Peyer's patch (tissue), 4 donors: ENCODE measurements at places on chromosomes 11 and 22. TPM values are rescaled to one million over a fixed set of nuclear protein-coding genes. Genes with fewer than 3 reads are reported as not detected.

OR8G1 gene
- not detected for total RNA-seq

LYVE1 gene
- 4.1 TPM for total RNA-seq

NPTXR gene
- total RNA-seq, result 2.8 TPM

DNA sequence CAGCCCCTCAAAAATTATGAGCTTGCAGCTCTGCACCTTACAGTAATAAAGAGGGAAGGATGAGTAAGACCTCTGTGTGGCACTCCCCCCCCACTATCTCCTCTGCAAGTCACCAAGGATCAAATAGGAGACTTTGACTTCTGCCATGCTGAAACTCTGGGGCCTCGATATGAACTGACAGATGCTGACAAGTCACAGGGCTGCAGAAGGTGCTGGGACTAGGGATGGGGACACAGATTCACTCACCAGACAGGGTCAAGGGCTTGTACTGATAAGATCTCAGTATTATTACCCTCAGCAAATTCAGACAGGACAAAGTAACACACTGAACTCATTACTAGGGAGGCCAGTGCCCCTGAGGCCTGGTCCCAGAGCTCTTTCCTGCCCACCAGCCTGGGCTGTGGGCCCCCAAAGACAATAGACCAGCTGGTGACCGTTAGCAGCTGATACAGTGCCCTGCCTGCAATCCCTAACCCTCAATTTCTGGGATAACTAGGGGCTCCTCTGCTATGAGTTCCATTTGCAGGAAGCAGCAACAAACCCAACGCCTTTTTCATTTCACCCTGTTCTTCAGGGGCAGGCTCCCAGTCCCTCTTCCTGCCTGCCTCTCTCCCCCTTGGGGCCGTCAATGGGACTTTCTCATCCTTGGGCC, 20.1 kb downstream of the TMPRSS13 start:
- H3K4me3 ChIP-seq, result no peak overlapping the region
- H3K27me3 ChIP-seq, result no peaks in the 10 kb centered on the region
- no peaks in the 10 kb centered on the region for H3K4me1 ChIP-seq
- no peaks in the 10 kb centered on the region for H3K36me3 ChIP-seq

GRCh38 chr22:39627208-39627607, 56.7 kb downstream of the CACNA1I start:
- H3K4me1 ChIP-seq, result no peaks in the 10 kb centered on the region
- H3K27ac ChIP-seq, result no peak overlapping the region
- no peaks in the 10 kb centered on the region for H3K36me3 ChIP-seq
- no peaks in the 10 kb centered on the region for H3K27me3 ChIP-seq
- no peak overlapping the region for H3K4me3 ChIP-seq
